ENCODE measurements at places on chromosomes 3 and 15.
A peak's percentile ranks its signal among the peaks of the same experiment; 100 is the strongest.

- no peak for DNase-seq
Measured at GRCh38 chr15:80199366-80199765, 46.6 kb downstream of the FAH start.

DNA sequence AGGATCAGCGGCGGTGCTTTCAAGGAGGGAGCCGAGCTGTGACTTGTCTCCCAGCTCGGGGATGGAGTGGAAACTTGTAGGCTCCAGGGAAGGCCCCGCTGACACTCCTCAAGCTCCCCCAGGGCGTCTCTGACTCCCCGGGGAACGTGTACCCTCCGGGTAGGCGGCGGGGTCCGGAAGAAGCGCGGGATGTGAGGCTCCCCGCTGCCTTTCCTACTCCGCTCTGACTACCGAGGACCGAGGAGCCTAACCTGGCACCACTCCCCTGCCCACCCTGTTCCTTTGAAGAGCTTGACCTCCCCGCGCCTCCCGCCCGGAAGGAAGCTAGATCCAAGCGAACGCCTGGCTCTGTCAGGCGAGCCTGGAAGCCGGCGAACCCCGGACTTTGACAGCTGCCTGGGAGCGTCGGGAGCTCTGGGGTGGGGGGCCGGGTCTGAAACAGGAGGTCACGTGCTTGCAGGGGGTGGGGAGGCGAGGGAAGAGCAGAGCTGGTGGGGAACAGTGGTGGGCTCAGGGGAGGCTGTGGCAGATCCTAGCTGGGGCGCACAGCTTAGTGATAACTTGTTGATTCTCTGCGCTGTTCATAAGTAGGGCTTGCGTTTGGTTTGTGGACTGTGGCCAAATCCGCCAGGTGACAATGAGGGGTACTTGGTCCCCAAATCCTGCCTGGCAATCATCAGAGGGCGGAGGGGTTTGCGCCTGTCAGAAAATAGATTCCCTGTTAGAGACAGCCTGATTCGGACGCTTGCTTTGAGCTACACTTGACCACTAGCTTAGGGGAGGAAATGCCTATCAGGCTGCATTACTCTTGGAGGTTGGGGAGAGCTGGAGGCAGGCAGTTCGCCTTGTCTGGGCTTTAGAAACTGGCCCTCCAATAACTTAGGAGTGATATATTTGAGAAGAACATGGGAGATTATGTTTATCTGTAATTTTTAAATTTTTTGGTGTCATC lies 1.2 kb downstream of the CLSTN2 start:
- peak; percentile 22 for DNase-seq

DNA sequence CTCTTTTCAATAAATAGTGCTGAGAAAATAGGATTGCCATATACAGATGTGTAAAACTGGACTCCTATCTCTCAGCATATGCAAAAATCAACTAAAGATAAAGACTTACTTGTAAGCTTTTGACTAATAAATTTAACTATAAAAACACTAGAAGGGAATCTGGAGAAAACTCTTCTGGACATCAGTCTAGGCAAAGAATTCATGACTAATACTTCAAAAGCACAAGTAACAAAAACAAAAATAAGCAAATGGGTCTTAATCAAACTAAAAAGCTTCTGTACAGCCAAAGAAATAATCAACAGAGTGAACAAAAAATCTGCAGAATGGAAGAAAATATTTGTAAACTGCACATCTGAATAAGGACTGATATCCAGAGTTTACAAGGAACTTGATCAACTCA lies 1122.2 kb downstream of the TBL1XR1 start:
- no peak for DNase-seq

DNA sequence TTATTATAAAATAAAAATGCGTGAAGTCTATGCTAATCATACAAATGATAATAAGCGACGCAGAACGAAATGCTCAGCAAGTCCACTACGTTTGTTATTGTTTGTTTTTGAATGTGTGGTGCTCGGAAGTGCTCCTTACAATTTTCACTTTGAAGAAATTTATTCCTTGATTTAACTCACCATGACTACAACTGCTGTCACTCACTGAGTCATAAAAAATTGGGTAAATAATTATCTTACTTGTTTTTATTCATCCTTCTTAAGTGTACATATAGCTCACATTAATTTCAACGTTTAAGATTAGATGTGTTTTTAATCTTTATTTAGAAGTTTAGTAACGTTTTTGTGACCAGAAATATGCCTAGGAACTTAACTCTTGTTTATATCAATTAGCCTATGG lies 66.7 kb upstream of the NANOGP8 start:
- no peak for DNase-seq

GRCh38 chr15:41903782-41904181 lies 9.9 kb upstream of the SPTBN5 start:
- no peak for DNase-seq
